ENCODE measurements at places on chromosomes 4 and X.

DNA sequence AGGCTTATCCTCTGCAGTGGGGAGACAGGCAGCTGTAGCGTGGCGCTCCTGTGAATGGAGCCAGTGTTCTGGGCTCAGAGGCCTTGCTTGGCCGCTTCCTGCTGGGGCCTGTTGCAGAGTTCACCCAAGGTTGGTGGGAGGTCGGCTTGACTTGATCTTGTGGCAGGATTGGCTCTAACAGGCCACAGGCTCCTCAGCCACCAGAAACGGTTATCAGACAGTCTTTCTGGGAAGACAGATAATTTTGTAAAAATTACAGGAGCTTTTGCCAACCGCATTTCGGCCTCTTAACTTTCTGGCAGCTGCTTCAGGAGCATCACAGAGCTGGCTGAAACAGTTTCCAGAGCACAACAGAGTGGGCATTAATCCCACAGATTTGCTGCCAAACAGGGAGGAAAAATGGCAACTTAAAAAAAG, 66.4 kb downstream of the DIPK2B start:
- DNase-seq = no peak

DNA sequence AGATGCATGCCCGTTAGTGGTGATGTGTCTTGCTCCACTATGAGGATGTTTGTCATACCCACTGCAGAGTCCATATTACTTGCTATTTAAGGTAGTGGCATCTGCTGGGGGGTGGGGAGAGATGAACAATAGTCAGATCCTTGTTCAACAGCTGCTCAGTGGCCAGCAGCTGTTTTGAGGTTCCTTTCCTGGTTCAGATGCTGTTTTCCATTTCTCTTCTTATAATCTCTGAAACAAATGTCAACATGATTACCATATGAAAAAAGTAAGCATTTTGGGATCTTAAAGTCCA, 1567.9 kb upstream of the TENM3 start:
- no peak for DNase-seq

GRCh38 chrX:24805201-24805600, 111.5 kb downstream of the POLA1 start:
- no peak for DNase-seq

- no peak for DNase-seq
Measured at GRCh38 chr4:188053302-188053701, 56.1 kb downstream of the TRIML2 start.

DNA sequence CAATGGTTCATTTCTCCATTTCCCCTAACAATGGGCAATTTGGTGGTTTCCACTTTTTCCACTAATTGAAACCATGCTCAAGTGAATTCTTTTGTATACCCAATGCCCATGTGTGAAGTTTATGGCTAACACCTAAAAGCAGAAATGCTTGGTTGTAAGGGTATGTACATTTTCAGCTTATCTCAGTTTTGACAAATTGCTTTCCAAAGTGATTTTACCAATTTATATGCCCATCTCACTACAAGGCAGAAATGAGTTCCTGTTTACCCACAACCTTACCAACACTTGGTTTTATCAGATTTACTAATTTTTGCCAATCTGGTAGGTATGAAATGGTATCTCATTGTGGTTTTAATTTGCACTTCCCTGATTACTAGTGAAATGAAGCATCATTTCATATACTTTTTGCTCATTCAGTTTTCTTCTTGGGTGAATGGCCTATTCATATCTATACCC, 14.8 kb downstream of the GPR34 start:
- DNase-seq = no peak

DNA sequence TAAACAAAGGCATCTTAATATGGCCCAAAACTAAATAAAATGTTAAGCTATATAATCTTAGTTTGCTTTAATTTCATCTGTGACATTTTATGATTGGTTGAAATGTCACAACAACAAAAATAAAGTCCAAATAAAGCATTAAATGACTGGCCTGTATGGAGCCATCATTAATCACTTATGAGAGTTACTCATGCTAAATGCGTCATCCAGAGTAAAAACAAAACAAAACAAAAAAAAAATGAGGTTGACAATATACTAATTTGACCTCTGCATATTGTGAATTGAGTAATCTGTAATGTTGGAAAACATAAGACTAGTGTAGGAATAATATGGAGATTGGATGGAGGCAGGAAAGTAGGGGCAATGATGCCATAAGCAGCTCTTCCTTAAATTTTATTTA, 139.7 kb downstream of the MAPK10 start:
- no peak for DNase-seq

DNA sequence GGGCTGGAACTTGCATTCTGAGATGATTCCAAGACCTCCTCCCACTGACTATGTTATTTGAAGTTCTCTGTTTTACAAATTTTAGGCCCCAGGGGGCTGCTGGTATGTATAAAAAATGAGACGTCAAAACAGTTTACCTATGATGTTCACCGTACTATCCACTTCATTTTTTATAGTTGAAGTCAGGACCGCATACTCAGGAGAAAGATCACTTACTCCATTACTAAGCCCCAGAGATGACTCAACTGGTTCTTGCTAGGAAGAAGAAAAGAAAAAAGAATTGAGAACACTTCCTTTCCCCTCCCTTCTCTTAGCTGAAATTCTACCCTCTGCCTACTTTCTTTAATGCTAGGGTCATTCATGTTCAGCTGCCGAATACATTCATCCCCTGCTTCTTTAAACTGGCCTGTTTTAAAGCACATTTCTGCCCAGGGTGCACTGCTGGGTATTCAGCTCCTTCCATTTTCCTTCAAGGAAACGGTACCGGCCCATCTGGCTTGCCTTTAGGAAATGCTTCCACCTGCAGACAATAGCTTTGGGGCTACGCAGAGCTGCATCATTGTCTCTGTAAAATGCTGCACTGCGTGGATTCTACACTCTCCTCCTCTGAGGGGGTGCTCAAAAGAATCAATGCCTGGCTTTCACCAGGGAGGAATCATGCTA, 66.2 kb downstream of the IRF2 start:
- DNase-seq = no peak
